Pericardium fibroblast (primary cell): ENCODE measurements at places on chromosomes 16 and 17. TPM values are rescaled to one million over a fixed set of nuclear protein-coding genes. Genes with fewer than 3 reads are reported as not detected.

Gene KRTAP4-9
- total RNA-seq = not detected in 2 replicates

Gene ACSM2B
- total RNA-seq = not detected in 2 replicates

Gene KIF1C
- 36.3 and 55.4 TPM in 2 replicates for total RNA-seq

Gene TTYH2
- total RNA-seq = 11.9 and 18.2 TPM in 2 replicates

Gene PERCC1
- total RNA-seq = not detected in 2 replicates

Gene KRT31
- not detected in 2 replicates for total RNA-seq

Gene KRT33A
- total RNA-seq = not detected in 2 replicates

Gene CCR7
- not detected in 2 replicates for total RNA-seq

Gene SLC47A2
- not detected in 2 replicates for total RNA-seq

Gene KRTAP2-2
- not detected in 2 replicates for total RNA-seq

Gene HSD17B1
- 4.0 and 4.9 TPM in 2 replicates for total RNA-seq

Gene SENP3
- total RNA-seq = 45.6 and 47.5 TPM in 2 replicates

Gene ACACA
- total RNA-seq = 33.4 and 37.0 TPM in 2 replicates

Gene FBXW10
- not detected in 2 replicates for total RNA-seq

Gene CACNB1
- total RNA-seq = 6.1 and 21.4 TPM in 2 replicates

Gene MYO15A
- 0.12 and 3.0 TPM in 2 replicates for total RNA-seq

Gene SKAP1
- not detected in 2 replicates for total RNA-seq

Gene NOTUM
- total RNA-seq = not detected in 2 replicates

Gene TSPOAP1
- total RNA-seq = under 0.01 and 0.43 TPM in 2 replicates

Gene YPEL2
- 5.8 and 20.9 TPM in 2 replicates for total RNA-seq

Gene KRT9
- total RNA-seq = not detected in 2 replicates

Gene MT1M
- total RNA-seq = 0.82 TPM in 1 of 2 replicates, not detected in the other

Gene P2RX5
- total RNA-seq = 0.58 and 1.4 TPM in 2 replicates

Gene TM4SF5
- not detected in 2 replicates for total RNA-seq

Gene AATK
- 0.35 TPM in 1 of 2 replicates, not detected in the other for total RNA-seq

Gene TSC2
- total RNA-seq = 33.6 and 45.9 TPM in 2 replicates

Gene CCL16
- total RNA-seq = not detected in 2 replicates

Gene TNFRSF12A
- 70.5 and 162 TPM in 2 replicates for total RNA-seq

Gene HOXB5
- total RNA-seq = 0.12 and 0.43 TPM in 2 replicates

Gene STH
- not detected in 2 replicates for total RNA-seq

Gene C16orf78
- not detected in 2 replicates for total RNA-seq

Gene IL17C
- total RNA-seq = not detected in 2 replicates

Gene KRTAP17-1
- total RNA-seq = not detected in 2 replicates

Gene IGSF6
- total RNA-seq = not detected in 2 replicates
